ENCODE measurements at places on chromosomes 3 and 15.

DNA sequence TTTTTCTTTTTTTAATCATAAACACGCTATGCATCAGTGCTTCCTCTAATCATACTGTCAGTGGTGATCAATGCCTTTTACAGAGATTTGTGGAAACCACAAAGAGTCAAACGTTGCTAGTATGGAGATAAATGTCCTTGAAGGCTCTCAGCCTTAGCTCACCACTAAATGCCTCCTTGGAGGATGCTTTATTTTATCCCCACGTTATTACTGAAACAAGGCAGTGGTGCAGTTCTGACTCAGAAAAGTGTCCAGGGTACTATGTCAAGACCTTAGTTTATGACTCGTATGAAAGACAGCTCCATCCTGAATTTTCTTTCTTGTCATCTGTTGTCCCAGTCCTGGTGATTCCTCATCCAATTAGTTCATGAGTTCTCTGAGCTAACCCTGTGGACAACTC, 1146.7 kb downstream of the IGSF11 start:
- DNase-seq, result no peak

DNA sequence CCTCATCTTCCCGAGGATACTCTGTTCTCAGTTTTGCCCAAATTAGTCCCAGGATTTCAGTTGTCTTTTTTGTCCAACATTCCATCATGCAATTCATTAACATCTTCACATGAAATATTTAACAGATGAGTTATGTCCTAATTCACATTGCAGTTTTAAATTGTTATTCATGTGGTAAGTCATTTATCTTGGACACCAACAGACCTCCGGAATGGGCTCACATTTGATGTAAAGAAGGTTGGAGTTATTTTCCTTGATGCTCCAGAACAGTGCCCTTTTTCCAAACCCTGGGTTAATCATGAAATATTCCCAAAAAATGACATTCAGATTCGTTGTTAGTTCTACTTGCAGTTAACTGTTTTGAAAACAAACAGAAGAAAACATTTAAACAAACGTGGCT, 32.8 kb upstream of the LRTM1 start:
- no peak for DNase-seq

- no peak for DNase-seq
These were observed 76.2 kb downstream of the LARS2 start for GRCh38 chr3:45464336-45465170.

DNA sequence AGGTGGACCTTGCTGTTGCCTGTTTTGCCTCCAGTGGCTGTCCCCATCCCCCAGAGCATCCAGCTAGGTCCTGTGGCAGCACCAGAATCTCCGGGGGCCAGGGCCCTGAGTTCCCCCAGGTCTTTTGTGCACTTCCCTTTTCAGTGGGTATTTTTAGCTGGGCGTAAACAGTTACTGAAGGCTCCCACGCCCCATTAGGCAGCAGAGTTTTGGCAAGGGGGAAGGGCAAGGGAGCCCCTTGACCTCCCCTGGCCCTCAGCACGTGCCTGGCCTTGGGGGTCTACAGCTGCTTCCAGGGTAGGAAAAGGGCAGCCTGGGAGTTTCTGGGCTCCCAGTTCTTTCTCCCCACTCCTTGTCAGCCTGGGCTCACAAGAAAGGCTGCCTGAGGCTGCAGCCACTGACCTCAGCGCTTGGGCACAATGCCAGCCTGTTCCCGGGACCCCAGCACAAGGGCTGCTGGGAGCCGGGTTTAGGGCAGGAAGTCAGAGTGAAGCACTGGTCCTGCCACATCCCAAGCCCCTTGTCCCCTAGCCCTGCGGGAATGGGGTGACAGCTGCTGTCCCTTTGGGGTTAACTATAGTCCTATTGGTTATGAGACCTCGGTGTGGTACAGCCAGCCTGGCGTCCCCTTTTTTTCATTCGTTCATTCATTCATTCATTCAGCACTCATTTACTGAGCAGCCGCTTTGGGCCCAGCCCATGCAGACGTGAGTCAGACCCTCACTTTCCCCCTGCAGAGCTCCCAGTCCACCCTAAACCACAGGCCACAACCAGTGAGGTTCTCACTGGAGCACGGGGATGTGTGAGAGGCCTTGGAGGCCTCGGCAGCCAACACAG, 8.4 kb downstream of the CSK start:
- DNase-seq, result peak; percentile 78

GRCh38 chr15:65947041-65947440, 77.8 kb downstream of the RAB11A start:
- no peak for DNase-seq

DNA sequence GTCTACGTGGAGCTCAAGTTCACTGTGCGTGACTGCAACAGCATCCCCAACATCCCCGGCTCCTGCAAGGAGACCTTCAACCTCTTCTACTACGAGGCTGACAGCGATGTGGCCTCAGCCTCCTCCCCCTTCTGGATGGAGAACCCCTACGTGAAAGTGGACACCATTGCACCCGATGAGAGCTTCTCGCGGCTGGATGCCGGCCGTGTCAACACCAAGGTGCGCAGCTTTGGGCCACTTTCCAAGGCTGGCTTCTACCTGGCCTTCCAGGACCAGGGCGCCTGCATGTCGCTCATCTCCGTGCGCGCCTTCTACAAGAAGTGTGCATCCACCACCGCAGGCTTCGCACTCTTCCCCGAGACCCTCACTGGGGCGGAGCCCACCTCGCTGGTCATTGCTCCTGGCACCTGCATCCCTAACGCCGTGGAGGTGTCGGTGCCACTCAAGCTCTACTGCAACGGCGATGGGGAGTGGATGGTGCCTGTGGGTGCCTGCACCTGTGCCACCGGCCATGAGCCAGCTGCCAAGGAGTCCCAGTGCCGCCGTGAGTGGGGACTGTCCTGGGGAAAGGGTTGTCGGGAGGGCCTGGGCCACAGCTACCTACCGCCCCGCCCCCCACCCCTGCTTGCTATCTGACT, 11.2 kb downstream of the EPHB3 start:
- DNase-seq, result no peak

All from activated CD8-positive, alpha-beta memory T cell treated with anti-CD3 and anti-CD28 coated beads, Interleukin-2, amount 10 ng/mL, durations not matched to agents 7 days and 5 days (primary cell).